ENCODE measurements at places on chromosomes 1 and 21.
A peak's percentile ranks its signal among the peaks of the same experiment; 100 is the strongest.

GRCh38 chr1:29686012-29686930 is 449.9 kb downstream of the PTPRU start:
- no peak for DNase-seq

- no peak for DNase-seq
These were observed 32.3 kb downstream of the HHAT start for GRCh38 chr1:210360852-210361477.

- DNase-seq, result no peak
These were observed 53.4 kb upstream of the BCAR3 start for GRCh38 chr1:93734999-93735398.

DNA sequence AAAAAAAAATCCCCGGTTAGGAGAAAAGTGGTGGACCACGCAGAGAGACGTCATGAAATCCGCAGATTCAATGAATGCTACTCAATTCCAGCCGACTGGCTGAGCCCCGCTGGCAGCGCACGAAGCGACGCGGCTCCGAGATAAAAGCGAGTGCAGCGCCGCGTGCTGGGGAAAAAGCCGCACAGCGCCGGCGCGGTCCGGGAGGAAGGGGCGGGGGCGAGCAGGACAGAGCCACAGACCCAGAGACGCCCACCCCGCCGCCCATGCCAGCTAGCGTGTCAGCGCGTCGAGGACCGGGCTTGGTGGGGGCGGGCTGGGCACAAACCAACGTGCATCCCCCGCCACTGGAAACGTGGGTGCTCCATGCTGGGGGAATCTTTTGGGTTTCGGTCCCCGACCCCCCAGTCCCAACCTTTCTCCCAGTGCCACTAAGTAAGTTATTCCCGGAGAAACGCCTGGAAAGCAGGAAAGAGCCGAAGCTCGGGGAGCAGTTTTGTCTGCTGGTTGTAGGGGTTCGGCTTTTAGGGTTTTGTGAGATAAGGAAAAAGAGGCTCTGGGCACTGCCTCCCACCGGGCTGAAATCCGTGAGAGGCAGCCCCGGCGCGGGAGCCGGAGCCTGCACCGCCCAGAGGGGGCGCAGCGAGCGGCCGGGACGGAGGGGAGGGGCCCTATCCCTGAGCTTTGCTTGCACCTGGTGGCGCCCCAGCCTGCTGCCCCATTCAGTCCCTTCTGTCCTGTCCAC is at the start of gene KCNJ6:
Gene KCNJ6, minus strand, starts transcription at position 148 of the 742 bp plus-strand sequence. CDS start 75,775 bp downstream, outside the sequence.
- DNase-seq, result peak; percentile 59

All from activated CD4-positive, alpha-beta T cell treated with anti-CD3 and anti-CD28 coated beads for 36 hours (primary cell).